Neural crest cell (in vitro differentiated cells): ENCODE measurements at places on chromosomes 12 and 14. TPM values are rescaled to one million over a fixed set of nuclear protein-coding genes. Genes with fewer than 3 reads are reported as not detected.

GRCh38 chr14:94008234-94008633 is 11.1 kb downstream of the CCDC197 start:
- DNase-seq, result no peak

- DNase-seq, result no peak
Observed at GRCh38 chr14:93008381-93008780, 85.4 kb downstream of the CHGA start.

PTPRQ gene
- total RNA-seq, result not detected in 2 replicates

GRCh38 chr12:113524495-113524894 is 52.8 kb upstream of the LHX5 start:
- no peak for DNase-seq

DDIT3 gene
- total RNA-seq, result 14.1 and 15.0 TPM in 2 replicates

PLEKHD1 gene
- 0.14 TPM in 1 of 2 replicates, not detected in the other for total RNA-seq

KCNK13 gene
- not detected in 2 replicates for total RNA-seq

PELI2 gene
- 16.2 and 19.3 TPM in 2 replicates for total RNA-seq

SVOP gene
- 1.9 and 2.2 TPM in 2 replicates for total RNA-seq

PRKD1 gene
- 12.4 and 13.5 TPM in 2 replicates for total RNA-seq

- DNase-seq, result no peak
Observed at GRCh38 chr12:68139941-68140340, 19.6 kb downstream of the IFNG start.

DNA sequence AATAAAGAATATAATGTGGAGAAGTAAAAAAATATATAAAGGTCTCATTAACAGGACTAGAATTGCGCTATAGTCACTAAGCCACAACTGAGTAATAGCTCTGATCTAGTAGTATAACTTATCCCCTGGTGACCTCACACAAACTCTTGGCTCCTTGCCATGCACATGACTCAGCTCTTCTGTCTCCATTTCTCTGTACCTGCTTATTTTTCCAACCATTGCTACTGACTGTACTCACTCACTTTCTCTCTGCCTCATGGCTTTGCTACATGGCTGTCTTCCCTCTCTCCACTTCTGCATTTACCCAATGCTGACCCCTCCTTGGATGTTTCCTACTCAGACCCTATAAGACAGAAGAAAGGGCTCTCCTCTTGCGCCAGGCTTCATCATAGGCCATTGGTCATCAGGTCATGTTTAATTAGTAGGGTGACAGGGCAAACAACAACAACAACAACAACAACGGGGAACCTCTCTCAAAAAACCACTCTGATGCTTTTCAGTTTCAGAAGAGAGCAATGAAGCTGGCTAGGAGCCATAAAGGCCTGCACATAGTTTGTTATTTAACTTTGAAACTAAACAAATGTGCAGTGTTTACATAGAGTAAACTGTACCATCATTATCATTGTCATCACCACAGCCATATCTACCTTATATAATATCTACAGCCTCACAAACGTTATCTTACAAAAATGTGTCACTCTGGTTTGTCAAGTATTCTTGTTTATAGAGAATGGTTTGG is 25.6 kb upstream of the KRAS start:
- DNase-seq, result no peak
